Bronchus fibroblast of lung (primary cell): ENCODE measurements at places on chromosomes 3 and 15. TPM values are rescaled to one million over a fixed set of nuclear protein-coding genes. Genes with fewer than 3 reads are reported as not detected.

FBN1 gene
- total RNA-seq: 87.0 and 92.0 TPM in 2 replicates

SLC12A1 gene
- total RNA-seq: not detected in 2 replicates

SAMMSON gene
- total RNA-seq: not detected in 2 replicates

GUCA1C gene
- total RNA-seq: not detected in 2 replicates

TRPM1 gene
- not detected in 2 replicates for total RNA-seq

RAB6B gene
- 0.15 and 0.34 TPM in 2 replicates for total RNA-seq

CPNE9 gene
- total RNA-seq: under 0.01 and 0.17 TPM in 2 replicates

PTH1R gene
- 0.34 and 0.59 TPM in 2 replicates for total RNA-seq

CASR gene
- not detected in 2 replicates for total RNA-seq

PLXNB1 gene
- 23.3 and 32.1 TPM in 2 replicates for total RNA-seq

FGF12 gene
- 0.15 TPM in 1 of 2 replicates, not detected in the other for total RNA-seq

ALPK3 gene
- 0.74 and 0.84 TPM in 2 replicates for total RNA-seq

SCG5 gene
- 15.8 and 16.3 TPM in 2 replicates for total RNA-seq

SMCO1 gene
- total RNA-seq: 0.15 and 0.34 TPM in 2 replicates

STRIT1 gene
- total RNA-seq: not detected in 2 replicates

TM4SF18 gene
- total RNA-seq: under 0.01 TPM in 1 of 2 replicates, not detected in the other

OXSM gene
- 6.7 and 8.7 TPM in 2 replicates for total RNA-seq

CCDC66 gene
- 3.4 and 5.9 TPM in 2 replicates for total RNA-seq

CCDC39 gene
- total RNA-seq: not detected in 2 replicates

NEK10 gene
- 0.30 and 0.34 TPM in 2 replicates for total RNA-seq

TMEM212 gene
- not detected in 2 replicates for total RNA-seq

NMD3 gene
- 34.8 and 35.8 TPM in 2 replicates for total RNA-seq

ANKDD1A gene
- total RNA-seq: 2.5 and 2.7 TPM in 2 replicates

SLC7A14 gene
- total RNA-seq: 0.30 and 0.34 TPM in 2 replicates

SEMA7A gene
- 24.7 and 26.2 TPM in 2 replicates for total RNA-seq

CSTA gene
- 1.0 TPM in 1 of 2 replicates, not detected in the other for total RNA-seq

ATP2B2 gene
- not detected in 2 replicates for total RNA-seq

LRRC34 gene
- total RNA-seq: 4.6 and 7.1 TPM in 2 replicates

ANKRD34C gene
- total RNA-seq: not detected in 2 replicates

ACP3 gene
- 3.1 and 4.7 TPM in 2 replicates for total RNA-seq

SERPINI2 gene
- not detected in 2 replicates for total RNA-seq

REC114 gene
- total RNA-seq: not detected in 2 replicates

CSK gene
- total RNA-seq: 21.1 and 23.5 TPM in 2 replicates

ZPLD1 gene
- total RNA-seq: not detected in 2 replicates

MITF gene
- total RNA-seq: 4.6 and 5.4 TPM in 2 replicates

XCR1 gene
- total RNA-seq: not detected in 2 replicates

SI gene
- total RNA-seq: not detected in 2 replicates

ZDHHC23 gene
- 0.17 and 0.30 TPM in 2 replicates for total RNA-seq

NR2E3 gene
- total RNA-seq: not detected in 2 replicates

CELF6 gene
- not detected in 2 replicates for total RNA-seq

VILL gene
- 4.9 and 5.0 TPM in 2 replicates for total RNA-seq

DLL4 gene
- total RNA-seq: under 0.01 and 0.15 TPM in 2 replicates

SETD5 gene
- 22.7 and 25.9 TPM in 2 replicates for total RNA-seq

VPS33B gene
- 10.6 and 11.3 TPM in 2 replicates for total RNA-seq

GOLGA6B gene
- total RNA-seq: not detected in 2 replicates

PFN2 gene
- total RNA-seq: 171 and 180 TPM in 2 replicates

TMEM207 gene
- not detected in 2 replicates for total RNA-seq

ADCY5 gene
- total RNA-seq: under 0.01 and 0.15 TPM in 2 replicates

PRICKLE2 gene
- 8.9 and 10.1 TPM in 2 replicates for total RNA-seq

DHX30 gene
- 55.0 and 58.9 TPM in 2 replicates for total RNA-seq

CTDSPL gene
- total RNA-seq: 16.8 and 23.0 TPM in 2 replicates
